ENCODE measurements at places on chromosomes 6 and 20.

DNA sequence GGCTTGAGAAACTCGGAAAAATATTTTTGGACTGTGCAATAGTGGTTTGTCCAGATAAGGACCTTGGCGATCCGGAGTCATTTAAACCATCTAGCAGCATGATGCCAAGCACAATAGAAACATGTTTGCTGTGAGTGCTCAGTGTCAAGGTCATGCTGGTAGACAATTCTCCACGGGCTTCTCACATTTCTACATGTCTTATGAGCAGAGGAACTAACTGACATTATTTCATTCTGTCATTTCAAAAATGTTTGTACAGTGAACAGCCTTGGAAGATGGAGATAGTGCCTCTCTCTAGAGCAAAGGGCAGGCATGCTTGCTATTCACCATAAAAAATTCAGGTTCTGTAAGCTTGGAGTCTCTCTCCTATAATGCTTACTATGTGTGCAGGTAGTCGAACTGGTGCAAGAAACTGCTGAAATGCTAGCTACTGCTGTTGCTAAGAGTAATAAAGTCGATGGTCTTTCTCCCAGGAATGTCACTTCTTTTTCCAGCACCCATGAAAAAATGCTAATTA is 25.4 kb upstream of the CCN2 start:
- no peak for DNase-seq

DNA sequence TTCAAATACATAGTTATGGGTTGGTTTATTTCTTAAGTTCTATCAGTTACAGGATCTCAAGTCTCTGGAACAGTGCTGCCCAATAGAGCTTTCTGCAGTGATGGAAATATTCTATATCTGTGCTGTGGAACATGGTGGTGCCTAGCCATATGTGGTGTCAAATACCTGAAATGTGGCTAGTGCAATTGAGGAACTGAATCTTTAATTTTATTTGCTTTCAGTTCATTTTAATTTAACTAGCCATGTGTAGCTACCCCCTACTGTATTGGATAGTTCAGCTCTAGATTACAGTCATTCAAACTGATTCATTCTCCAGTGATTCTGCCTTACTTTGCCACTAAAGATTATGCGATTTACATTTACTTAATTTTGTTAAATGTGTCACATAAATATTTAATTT is 503.2 kb downstream of the CDKAL1 start:
- no peak for DNase-seq

- no peak for DNase-seq
Observed at GRCh38 chr6:145315982-145316600, 419.2 kb downstream of the EPM2A start.

DNA sequence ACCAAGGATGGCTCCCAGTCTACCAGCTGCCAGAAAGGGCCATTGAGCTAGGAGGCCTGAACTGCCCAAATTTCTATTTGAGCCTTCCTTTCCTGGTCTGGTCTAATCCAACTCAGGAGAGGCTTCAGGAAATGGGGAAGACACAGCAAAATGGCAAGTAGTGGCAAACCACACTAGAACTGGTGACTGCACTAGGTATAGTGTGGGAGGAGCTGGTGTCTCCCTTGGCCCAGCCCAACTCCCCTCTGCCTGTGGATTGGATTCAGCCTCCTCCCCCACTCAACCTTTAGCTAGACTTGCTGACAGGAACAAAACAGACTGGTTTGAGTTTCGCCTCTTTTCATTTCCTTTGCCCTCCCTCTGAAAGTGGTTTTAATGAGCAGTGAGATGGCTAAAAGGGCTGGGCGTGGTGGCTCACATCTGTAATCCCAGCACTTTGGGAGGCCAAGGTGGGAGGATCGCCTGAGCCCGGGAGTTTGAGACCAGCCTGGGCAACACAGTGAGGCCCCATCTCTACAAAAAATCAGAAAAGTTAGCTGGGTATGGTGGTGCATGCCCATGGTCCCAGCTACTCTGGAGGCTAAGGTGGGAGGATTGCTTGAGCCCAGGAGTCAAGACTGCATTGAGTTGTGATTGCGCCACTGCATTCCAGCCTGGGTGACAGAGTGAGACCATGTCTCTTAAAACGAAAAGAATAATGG is 17.5 kb downstream of the MRPS18A start:
- DNase-seq: no peak

- no peak for DNase-seq
Observed at GRCh38 chr6:79076160-79076559, 1.9 kb downstream of the PHIP start.

DNA sequence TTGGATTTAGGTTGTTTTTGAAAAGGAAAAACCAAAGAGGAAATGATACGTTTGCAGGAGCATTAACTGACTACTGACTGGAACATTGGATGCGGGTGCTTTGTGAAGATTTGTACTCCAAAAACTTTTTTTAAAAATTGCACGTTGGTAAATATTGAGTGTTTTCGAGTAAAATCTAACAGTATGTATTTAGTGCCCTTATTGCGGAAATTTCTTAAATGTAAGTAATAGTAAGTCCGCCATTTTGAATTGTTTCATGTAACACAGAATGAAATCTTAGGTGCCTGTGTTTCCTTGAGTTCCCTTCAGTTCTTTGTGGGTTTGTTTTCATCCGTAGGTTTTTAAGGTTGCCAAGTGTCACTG is 15.2 kb upstream of the LIN28B start:
- no peak for DNase-seq

GRCh38 chr6:29720863-29721262 is 2.4 kb upstream of the HLA-F start:
- no peak for DNase-seq

- no peak for DNase-seq
Observed at GRCh38 chr6:28947831-28948270, 24.1 kb upstream of the TRIM27 start.

DNA sequence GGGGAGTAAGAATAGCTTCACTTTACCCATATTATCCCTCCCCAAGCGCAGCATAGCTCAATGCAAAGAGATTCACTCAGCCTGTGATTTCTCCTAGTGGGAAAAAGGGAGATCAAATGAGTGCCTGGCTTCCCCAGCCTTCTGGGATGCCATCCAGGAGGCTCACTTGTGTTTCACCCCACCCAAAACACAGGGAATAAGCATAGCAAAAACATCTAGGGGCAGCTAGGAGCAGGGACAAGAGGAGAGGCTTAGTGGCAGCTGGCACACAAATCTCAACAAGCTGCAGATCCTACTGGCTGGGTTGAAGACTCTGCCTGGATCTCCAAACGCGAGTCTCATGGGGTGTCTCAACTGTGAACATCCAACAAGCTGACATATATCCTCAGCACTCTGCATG is 715.8 kb downstream of the RNF144B start:
- no peak for DNase-seq
